ENCODE measurements at places on chromosomes 11 and 22.
A peak's percentile ranks its signal among the peaks of the same experiment; 100 is the strongest.

GRCh38 chr22:21624120-21624879 lies 5.5 kb downstream of the YDJC start:
- DNase-seq = no peak

GRCh38 chr22:20130319-20130718 lies 1.3 kb upstream of the ZDHHC8 start:
- DNase-seq = no peak

DNA sequence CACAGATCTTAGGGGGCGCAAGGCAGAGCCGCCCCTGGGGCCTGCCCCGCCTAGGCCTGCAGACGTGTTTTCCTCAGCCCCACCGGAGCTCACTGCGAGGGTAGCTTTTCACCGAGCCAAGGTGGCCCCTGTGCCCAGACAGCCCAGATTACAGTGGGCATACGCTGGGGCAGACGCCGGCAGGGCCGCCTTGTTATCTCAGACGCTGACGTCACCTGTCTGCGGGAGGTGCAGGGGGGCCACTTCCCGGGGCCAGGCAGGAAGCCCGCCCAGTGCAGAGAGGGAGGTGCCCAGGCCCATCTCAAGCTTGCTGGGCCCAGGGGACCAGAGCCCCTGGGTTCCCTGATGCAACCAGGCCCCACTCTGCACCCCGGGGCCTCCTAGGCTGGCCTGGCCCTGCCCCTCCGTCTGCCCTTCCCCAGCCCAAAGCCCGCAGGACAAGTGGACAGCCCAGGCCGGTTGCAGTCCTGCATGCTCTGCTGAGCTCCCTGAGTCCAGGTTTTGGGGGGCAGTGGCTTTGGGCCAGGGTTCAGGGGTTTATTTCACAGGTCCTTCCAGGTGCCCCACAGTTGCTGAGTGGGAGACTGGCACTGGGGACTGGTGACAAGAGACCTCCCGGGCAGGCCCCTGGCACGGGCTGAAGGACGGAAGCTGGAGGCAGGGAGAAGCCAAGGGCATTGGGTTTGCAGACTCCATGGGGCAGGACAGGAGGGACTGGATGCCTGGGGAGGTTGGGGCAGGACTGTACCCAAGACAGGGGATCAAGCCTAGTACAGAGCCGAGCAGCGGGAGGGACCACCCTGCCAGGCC lies 38.6 kb downstream of the IGF2 start:
- DNase-seq = no peak

DNA sequence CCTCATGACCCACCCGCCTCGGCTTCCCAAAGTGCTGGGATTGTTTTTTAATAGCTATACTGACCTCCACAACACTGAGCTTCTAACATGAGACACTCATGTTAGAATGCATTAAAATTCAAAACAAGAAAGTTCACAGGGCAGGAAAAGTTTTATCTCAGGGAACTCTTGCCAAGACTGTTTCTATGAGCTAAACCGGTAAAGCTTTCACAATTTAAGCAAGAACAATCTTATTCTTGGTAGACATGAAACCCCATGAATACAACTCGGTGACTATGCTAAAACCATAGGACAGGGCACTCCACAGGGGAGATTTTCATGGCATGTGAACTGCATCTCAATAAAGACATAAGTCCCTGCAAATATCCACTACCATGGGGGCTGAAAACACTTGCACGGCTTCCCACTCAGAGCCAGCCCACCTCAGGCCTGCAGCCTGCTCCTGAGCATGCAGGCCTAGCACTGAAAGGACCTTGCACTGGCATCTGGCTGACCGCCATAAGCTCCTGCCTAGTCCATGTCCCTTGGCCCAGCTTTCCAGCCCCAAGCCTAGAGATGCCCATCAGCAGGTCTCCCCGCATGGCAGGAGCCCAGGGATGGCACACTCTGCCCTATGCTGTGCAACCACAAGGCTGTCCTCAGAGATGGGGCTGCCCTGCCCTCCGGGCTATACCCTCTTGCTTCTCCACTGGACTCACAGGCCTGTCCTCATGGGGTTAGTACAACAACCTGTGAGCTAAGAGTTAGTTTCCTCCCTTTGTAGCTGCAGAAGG lies 58.4 kb downstream of the DGCR2 start:
- no peak for DNase-seq

DNA sequence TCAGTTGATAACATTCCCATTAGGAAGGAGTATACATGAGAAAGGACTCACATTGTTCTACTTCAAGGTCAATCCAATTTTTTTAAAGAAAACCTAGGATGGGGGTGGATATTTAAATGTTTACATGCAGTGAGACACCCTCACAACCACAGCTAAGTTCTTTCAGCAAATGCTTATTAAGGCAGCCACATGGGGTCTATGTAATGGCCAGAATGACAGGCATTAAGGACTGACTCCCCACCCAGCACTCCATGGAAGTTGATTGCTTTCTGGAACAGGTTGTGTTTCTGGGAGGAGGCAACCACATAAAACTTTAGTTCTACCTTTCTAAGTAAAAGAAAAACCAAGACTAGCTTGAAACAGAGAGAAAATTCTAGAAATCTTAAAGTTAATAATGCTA lies 662.0 kb upstream of the CCDC90B start:
- DNase-seq = no peak

- no peak for DNase-seq
Measured at GRCh38 chr11:105155679-105156078, 16.1 kb upstream of the CARD18 start.

- DNase-seq = no peak
Measured at GRCh38 chr22:49756676-49757075, 71.0 kb downstream of the BRD1 start.

GRCh38 chr11:66258473-66258893 lies 10.0 kb upstream of the RAB1B start:
- DNase-seq = no peak

GRCh38 chr11:44524751-44525201 lies 40.7 kb upstream of the CD82 start:
- DNase-seq = no peak

- no peak for DNase-seq
Measured at GRCh38 chr22:36619797-36620399, 83.7 kb downstream of the CACNG2 start.

GRCh38 chr11:1558775-1559110 lies 13.3 kb downstream of the DUSP8 start:
- DNase-seq = no peak

GRCh38 chr11:61026121-61027031 lies 54.9 kb downstream of the CD6 start:
- DNase-seq = peak; percentile 30

DNA sequence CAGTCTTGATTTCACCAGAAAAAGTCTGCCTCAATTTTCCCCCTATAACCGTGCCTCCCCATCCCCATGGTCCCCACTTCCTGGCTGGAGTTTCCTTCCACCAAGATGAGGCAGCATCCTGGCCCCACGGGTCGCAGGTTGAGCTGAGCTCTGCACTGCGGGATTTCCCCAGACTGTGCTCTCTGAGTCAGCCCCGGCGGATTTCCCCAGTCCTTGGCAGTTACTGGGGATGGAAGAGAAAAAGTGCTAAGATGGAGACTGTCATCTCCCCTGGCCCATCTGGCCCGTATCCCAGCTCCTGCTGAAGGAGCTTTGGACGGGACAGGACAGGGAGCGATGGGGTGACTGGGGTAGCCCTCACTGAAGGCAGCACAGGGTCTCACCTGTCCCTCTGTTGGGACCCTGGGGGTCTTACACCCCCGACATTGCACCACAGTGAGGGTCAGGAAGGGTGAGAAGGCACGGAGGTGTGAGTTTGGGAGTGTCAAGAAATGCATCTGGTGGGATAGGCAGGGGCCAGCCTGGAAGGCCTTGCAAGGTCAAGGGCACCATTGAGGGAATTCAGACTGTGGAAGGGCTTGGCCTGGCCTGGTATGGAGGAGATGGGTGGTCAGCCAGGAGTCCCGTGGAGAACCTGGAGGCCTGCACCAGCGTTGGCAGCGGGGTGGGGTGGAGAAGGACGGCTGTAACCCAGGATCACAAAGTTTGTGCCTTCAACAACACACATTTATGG lies 36.5 kb downstream of the NADSYN1 start:
- DNase-seq = peak; percentile 52

- DNase-seq = no peak
Measured at GRCh38 chr11:1130276-1131032, 27.3 kb upstream of the MUC5AC start.

DNA sequence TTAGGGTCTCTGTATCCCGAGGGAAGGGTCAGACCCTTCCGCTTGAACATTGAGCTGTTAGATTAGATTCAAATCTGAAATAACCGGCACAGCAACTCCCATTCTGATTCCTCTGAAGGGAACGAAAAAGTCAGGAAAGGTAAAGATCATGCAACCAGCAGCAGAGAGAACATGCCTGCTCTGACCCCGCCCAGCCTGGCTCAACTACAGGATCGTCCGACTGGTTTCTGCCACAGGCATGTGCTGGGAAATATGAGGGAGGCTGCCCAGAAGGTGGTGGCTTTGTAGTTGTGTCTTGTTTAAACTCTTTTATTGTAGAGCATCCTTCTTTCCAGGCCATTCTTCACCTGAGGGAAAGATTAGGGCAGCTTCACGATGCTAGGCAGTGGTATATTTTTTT lies 5.0 kb upstream of the MTNR1B start:
- DNase-seq = no peak

DNA sequence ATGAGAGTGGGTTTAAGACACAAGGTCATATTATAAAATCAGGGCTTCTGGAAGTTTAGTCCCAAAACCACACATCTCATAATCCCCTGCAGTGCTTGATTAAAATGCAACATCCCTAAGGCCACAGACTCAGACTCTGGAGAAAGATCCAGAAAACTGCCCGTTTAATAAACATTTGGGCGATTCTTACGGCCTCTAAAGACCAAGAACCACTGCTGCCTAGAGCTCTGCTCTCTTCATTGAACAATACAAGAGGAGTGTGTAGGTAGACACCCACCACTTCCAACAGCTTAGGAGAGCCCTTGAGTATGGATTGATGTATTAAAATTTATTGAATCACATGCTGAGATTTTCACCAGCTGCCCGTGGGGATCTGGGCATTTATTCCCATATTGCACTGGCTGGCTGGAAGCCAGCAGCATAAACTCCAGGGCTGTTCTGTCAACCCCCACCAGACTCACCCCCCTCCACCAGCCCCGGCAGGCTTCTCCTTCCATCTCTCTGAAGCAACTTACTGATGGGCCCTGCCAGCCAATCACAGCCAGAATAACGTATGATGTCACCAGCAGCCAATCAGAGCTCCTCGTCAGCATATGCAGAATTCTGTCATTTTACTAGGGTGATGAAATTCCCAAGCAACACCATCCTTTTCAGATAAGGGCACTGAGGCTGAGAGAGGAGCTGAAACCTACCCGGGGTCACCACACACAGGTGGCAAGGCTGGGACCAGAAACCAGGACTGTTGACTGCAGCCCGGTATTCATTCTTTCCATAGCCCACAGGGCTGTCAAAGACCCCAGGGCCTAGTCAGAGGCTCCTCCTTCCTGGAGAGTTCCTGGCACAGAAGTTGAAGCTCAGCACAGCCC lies 749 bp upstream of the BEST1 start:
- no peak for DNase-seq

DNA sequence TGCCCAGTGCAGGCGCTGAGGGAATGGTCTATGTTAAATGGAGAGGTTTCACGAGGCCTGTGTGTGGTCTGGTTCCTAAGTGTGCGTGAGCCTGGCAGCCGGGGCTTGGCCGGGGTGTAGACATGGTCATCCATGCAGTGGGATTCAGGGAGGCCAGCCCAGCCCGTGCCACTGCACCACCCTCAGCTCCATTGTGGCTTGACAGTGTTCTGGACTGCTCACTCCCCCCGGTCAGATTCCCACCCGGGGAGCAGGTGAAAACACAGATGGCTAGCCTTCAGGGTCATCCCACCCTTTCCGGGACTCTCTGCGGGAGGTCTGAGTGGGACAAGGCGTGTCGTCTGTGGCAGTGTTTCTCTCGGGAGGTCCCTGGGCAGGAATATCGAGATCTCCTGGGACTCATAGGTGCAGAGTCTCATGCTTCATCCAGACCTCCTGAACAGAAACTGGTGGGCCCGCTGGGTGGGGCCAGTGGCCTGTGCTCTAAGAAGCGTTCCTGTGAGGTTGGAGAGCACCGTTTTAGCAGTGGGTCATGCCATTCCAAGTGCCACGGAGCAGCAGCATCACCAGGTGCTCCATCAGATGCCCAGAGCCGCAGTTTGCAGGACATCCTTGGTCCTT lies 52.3 kb downstream of the ST14 start:
- no peak for DNase-seq

DNA sequence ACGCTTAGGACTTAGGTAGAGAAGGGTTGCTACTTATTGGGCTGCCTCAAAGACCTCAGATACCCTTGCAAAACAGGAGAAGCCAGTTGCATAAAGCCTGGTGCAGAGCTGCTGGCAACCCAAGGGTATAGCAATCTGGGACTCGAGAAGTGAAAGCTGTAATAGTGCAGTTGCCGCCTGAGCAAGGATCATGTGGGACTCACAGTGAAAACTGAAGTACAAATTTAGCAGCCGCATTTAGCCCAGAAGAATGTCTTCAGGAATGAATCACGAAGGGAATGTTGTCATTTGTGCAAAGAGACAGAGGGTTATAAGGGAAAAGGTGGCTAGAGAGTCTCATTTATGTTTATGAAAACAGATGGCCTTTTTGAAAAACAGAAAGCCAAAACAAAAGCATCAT lies 267.2 kb downstream of the TENM4 start:
- DNase-seq = no peak

DNA sequence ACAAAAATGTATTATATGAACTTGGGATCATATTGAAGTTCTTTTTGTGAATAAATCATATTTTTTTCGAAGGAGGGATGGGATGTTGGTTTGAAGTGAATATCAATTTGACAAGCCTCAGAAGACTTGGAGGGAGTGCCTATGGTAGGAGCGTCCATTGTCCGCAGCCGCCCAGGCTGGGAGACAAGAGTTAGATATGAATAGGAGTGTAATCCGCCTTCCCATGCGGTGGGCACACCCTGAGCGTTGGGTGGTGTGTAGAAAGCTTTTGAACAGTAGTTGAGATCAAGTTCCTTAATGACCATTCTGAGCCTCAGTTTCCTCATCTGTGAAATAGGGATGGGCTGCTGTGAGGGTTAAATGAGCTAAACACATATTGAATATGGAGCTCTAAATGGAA lies 7.0 kb downstream of the CD82 start:
- no peak for DNase-seq

GRCh38 chr22:43213051-43213450 lies 26.1 kb upstream of the TTLL12 start:
- DNase-seq = no peak

DNA sequence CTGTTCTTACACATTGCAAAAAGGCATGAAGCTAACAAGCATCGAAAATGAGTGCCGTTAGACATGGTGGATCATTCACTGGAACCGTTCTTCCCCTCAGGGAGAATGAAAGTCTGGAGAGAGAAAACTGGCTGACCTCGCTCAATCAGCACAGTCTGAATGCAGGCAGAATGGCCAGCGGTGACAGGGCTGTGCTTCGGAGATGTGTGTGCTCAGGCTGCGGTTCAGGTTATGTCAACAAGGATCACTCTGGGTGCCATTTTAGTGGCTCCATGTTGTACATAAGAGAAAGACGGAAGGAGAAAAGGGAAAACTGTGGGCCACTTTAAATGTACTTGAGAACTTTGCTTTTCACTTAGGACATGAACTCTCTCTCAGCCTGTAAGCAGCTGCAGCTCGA lies 749.8 kb upstream of the ARHGAP42 start:
- DNase-seq = no peak

GRCh38 chr11:130124096-130124495 lies 35.5 kb upstream of the ST14 start:
- DNase-seq = no peak

- DNase-seq = no peak
Measured at GRCh38 chr11:3132271-3132781, 32.8 kb downstream of the OSBPL5 start.

GRCh38 chr11:116853461-116854073 lies 16.1 kb upstream of the APOA1 start:
- DNase-seq = peak; percentile 60

- no peak for DNase-seq
Measured at GRCh38 chr22:23882370-23882769, 11.8 kb upstream of the MIF start.
